Osteocyte (in vitro differentiated cells): ENCODE measurements at places on chromosomes 5 and 9. TPM values are rescaled to one million over a fixed set of nuclear protein-coding genes. Genes with fewer than 3 reads are reported as not detected.

Gene SHOC1
- not detected in 2 replicates for total RNA-seq

Gene RLN1
- total RNA-seq = not detected in 2 replicates

Gene LHX6
- total RNA-seq = not detected in 2 replicates

Gene NRARP
- total RNA-seq = 1.8 and 2.1 TPM in 2 replicates

Gene C1QTNF2
- 0.16 and 0.19 TPM in 2 replicates for total RNA-seq

Gene CD72
- 0.57 and 0.91 TPM in 2 replicates for total RNA-seq

Gene PRSS3
- total RNA-seq = not detected in 2 replicates

Gene DNAJC21
- total RNA-seq = 37.5 and 39.5 TPM in 2 replicates

Gene SOHLH1
- not detected in 2 replicates for total RNA-seq

Gene SLC6A7
- total RNA-seq = not detected in 2 replicates

Gene CXCL14
- 0.16 TPM in 1 of 2 replicates, not detected in the other for total RNA-seq

Gene EIF4E1B
- not detected in 2 replicates for total RNA-seq

Gene ANKRD31
- total RNA-seq = 0.13 and 0.18 TPM in 2 replicates

Gene TRUB2
- total RNA-seq = 27.0 and 27.3 TPM in 2 replicates

Gene SPAG8
- 2.4 TPM in 2 replicates for total RNA-seq

Gene ANGPTL2
- total RNA-seq = 34.8 and 40.0 TPM in 2 replicates

Gene UBE2QL1
- not detected in 2 replicates for total RNA-seq

Gene PCDHB8
- 0.81 and 1.1 TPM in 2 replicates for total RNA-seq

Gene CHSY3
- total RNA-seq = 19.7 and 22.0 TPM in 2 replicates

Gene TPM2
- total RNA-seq = 476 and 515 TPM in 2 replicates

Gene IFNA21
- not detected in 2 replicates for total RNA-seq

Gene TSLP
- total RNA-seq = not detected in 2 replicates

Gene OR1J2
- not detected in 2 replicates for total RNA-seq

Gene FAM193B
- total RNA-seq = 82.0 and 97.2 TPM in 2 replicates

Gene NR6A1
- 0.56 and 0.78 TPM in 2 replicates for total RNA-seq

Gene SLC36A2
- total RNA-seq = not detected in 2 replicates

Gene CD14
- total RNA-seq = not detected in 2 replicates

Gene GDA
- total RNA-seq = not detected in 2 replicates

Gene ANKRD18B
- 13.8 and 15.3 TPM in 2 replicates for total RNA-seq

Gene DPH7
- 37.3 and 39.5 TPM in 2 replicates for total RNA-seq

Gene IL9
- not detected in 2 replicates for total RNA-seq
